Epithelial cell of prostate (primary cell): ENCODE measurements at places on chromosomes 13 and 19.

GRCh38 chr19:51712461-51713081 is 11.2 kb downstream of the HAS1 start:
- no peak for DNase-seq

DNA sequence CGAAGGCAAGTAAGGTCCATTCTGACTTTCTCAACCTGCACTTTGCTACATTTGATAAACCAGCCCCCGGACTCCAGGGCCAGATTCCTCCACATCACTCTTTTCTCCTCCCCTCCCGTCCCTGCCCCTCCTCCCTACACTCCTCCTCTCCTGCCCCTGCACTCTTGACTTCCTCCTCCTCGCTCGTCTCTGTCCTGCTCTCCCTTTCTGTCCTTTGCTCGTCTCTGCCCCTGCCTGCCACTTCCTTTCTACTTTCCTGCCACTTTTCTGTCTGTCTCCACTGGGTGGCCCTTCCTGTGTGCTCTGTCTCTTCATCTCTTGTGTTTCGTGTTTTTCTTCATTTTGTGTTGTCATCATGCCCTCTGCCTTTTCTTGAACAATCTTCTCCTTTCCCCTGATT is 7.0 kb downstream of the U2AF2 start:
- no peak for DNase-seq

GRCh38 chr13:101417043-101417406 is 717 bp upstream of the NALCN start:
- no peak for DNase-seq

- DNase-seq: no peak
These were observed 11.0 kb downstream of the FUZ start for GRCh38 chr19:49801966-49802661.

GRCh38 chr13:40024967-40025714 is 369.7 kb downstream of the COG6 start:
- DNase-seq: no peak

DNA sequence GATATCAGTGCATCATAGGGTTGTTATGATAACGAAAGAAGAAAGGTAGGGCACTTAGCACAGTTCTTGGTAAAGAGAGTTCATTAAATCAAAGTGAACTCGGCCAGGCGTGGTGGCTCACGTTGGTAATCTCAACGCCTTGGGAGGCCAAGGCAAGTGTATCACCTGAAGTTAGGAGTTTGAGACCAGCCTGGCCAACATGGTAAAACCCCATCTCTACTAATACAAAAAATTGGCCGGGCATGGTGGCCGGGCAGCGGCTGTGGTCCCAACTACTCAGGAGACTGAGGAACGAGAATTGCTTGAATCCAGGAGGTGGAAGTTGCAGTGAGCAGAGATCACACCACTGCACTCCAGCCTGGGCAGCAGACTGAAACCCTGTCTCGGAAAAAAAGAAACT is 19.1 kb downstream of the PSPC1 start:
- DNase-seq: no peak

GRCh38 chr19:31668921-31669320 is 319.7 kb upstream of the TSHZ3 start:
- no peak for DNase-seq

- no peak for DNase-seq
These were observed 335.7 kb downstream of the NALCN start for GRCh38 chr13:101080616-101081015.

GRCh38 chr13:43316946-43317353 is 293.6 kb downstream of the DNAJC15 start:
- no peak for DNase-seq

- no peak for DNase-seq
These were observed 27.5 kb upstream of the UBE2L5 start for GRCh38 chr13:30394751-30395191.

GRCh38 chr19:52248241-52248640 is 21.1 kb upstream of the ZNF766 start:
- DNase-seq: no peak

DNA sequence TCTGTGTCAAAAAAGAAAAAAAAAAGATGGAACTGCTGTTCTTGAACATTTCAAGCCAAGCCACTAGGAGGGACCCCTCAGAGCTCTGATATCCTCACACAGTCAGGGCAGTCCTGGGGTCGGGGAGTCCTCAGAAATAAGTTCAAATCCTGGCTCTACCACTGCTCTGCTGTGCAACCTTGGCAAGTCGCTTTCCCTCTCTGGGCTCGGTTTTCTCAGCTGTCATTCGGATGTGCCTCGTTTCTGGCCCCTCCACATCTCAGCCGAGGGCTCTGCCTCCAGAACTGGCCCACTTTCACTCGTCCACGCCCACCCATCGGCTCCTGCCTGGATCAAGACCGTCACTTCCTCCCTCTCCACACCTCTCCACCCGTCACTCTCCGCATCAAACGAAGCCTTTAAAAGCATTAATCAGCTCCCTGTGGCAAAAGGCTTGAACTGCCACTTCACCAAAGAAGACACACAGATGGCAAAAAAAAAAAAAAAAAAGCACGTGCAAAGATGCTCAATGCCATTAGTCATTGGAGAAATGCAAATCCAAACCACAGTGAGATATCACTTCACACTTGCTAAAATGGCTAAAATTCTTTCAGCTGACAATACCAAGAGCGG is 7.4 kb upstream of the ZNRF4 start:
- no peak for DNase-seq

DNA sequence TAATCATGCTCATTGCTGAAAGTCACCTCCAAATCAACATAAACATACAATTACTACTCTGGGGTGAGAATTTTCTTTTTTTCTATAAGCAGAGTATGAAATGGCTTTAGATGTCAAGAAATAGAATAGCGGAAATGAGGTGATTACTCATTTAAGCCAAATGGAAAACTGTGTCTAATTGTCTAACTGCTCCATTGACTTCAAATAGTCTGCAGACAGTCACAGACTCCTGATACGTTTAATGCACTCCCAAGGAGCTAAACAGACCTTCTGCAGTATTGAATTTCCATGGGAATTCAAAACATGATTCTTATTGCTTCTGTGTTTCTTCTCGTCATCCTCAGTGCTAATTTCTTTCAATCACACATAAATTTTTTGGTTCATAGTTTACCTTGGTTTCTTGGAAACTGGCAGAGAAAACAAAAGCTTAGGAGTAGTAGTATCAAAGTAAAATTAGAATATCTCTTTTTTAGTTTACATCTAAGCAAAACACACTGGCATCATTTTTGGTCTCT is 865.2 kb upstream of the SLC10A2 start:
- DNase-seq: no peak

- DNase-seq: no peak
These were observed 19.9 kb downstream of the MEGF8 start for GRCh38 chr19:42345191-42345812.

DNA sequence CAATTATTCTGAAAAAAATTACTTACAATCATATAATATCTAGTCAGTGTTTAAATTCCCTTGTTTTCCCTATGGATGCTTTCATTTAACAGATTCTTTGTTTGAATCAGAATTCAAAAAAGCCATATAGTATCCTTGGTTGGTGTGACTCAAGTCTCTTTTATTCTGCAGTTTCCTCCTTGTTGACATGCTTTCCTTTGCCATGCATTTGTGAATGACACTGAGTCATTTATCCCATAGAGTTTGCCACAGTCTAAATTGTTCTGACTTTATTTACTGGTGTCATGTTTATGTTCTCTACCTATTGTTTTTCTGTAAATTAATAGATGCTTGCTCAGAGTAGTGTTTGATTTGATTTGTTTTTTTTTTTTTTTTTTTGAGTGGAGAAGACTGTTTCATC is 893.8 kb upstream of the SLC10A2 start:
- no peak for DNase-seq

- DNase-seq: no peak
These were observed 21.4 kb upstream of the MICU2 start for GRCh38 chr13:21625366-21625765.

GRCh38 chr13:79401259-79402070 is 4.6 kb downstream of the RBM26 start:
- no peak for DNase-seq

GRCh38 chr19:14472202-14472938 is 2.8 kb downstream of the PTGER1 start:
- DNase-seq: no peak

DNA sequence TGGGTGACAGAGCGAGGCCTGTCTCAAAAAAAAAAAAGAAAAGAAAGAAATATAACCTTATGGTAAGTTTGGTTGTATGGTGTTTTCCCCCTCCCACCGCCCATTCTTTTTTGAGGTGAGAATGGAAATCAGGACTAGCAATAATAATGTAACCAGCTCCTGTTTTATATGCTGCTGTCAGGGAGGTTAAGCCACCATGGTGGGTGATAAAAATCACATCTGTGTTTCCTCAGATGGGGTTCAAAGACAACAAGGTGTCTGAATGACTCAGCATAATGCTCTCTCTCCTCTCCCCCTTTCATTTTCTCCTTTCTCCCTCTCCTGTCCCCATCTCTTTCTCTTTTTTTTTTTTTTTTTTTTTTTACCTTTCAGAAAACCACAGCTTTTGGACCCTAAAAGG is 28.3 kb upstream of the GARRE1 start:
- no peak for DNase-seq

- DNase-seq: no peak
These were observed 252.5 kb downstream of the LHFPL6 start for GRCh38 chr13:39350461-39350881.

- no peak for DNase-seq
These were observed 9.5 kb upstream of the TMEM86B start for GRCh38 chr19:55238030-55238429.

GRCh38 chr19:48367855-48368254 is 3.7 kb downstream of the SYNGR4 start:
- DNase-seq: no peak

GRCh38 chr13:93248627-93249047 is 22.0 kb downstream of the GPC6 start:
- DNase-seq: no peak

GRCh38 chr19:29372461-29372860 is 153.3 kb upstream of the VSTM2B start:
- DNase-seq: no peak

DNA sequence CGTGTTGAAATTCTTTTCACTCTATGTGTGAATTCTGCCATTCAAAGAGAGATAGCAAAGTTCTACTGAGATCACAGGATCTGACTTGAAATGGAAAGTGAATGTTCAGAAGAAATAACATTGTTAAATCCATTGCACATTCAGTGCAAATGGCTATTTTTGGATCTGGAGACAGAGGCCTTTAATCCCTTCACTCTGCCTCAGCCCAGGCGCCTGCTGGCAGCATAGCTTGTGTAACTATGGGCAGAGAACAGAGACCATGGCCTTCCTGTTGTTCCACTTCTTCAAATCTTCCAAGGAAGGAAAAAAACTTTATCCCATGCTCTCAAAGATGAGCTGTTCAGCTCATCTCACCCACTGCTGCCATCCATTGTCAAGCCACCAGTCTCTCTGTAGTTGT is 265.4 kb downstream of the LMO7 start:
- DNase-seq: no peak

GRCh38 chr19:2711172-2711874 is 8.8 kb upstream of the GNG7 start:
- DNase-seq: no peak

- DNase-seq: no peak
These were observed 1697.7 kb downstream of the EFNB2 start for GRCh38 chr13:104837756-104838155.

- DNase-seq: no peak
These were observed 85.8 kb downstream of the RAB20 start for GRCh38 chr13:110475550-110476219.

GRCh38 chr13:107462501-107462900 is 752.8 kb downstream of the LIG4 start:
- no peak for DNase-seq

DNA sequence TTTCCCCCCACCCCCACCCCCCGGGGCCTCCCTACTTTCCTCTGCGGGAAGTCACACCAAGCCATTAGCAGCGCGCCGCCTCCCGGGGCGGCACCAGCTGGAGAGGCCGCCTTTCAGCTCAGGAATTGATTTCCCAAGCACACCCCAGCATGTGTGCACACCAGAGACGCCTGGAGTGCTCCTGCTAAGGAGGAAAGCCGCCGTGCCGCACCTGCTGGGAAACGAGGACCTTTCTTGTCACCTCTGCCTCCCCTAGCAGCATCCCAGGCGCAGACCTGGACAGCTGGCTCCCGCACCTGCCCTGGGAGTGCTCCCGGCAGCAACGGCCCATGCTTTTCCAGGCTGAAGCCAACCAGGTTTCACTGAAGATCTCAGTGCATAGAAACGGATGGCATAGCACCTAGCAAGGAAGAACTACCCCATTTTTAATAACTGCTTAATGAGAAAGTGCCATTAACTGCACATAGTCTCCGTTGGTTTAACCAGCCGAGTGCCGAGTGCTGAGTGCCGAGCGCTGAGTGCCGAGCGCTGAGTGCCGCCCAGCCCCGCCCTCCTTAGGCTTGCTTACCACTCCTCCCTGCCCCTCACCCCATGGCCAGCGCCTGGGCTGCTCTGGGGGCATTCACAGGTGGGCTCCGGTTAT is 165.0 kb downstream of the USP12 start:
- DNase-seq: no peak

- no peak for DNase-seq
These were observed 699 bp downstream of the MEGF8 start for GRCh38 chr19:42325896-42326771.

- peak; percentile 27 for DNase-seq
These were observed 1.5 kb downstream of the RNF6 start for GRCh38 chr13:26220575-26220974.

DNA sequence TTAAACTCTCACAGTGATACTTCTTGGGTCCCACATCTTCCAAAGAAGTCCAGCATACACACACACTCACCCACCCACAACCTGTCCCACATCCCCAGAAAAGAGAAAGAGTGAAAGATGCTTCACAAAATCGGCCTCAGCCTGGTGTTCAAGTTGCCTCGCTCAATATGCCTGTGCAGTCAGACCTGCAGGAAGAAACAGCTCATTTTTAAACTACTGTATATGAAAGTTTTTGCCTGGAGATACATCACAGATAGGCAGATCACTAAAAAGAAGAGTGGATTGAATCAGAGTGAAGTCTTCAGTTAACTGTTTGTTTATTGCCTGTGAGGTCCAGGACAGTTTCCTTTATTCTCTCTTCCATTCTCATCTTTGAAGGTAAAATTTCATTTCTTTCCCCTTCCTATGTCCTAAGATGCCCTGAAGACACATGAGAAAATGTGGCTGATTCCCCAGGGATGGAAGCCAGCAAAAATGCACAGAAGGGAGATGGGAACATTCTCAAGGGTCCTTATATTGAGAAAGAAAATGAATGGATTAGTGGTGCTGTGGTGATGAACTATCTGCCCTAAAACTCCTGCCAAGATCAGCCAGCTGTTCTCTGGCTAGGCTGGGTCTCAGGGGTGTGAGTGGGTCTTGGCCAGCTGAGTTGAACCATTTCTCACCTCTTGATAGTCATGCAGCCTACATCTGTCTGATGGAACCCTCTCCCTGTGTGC is 259.0 kb downstream of the ITGBL1 start:
- no peak for DNase-seq
